ENCODE measurements at places on chromosomes 3 and 15. TPM values are rescaled to one million over a fixed set of nuclear protein-coding genes. Genes with fewer than 3 reads are reported as not detected.
A peak's percentile ranks its signal among the peaks of the same experiment; 100 is the strongest.

DNA sequence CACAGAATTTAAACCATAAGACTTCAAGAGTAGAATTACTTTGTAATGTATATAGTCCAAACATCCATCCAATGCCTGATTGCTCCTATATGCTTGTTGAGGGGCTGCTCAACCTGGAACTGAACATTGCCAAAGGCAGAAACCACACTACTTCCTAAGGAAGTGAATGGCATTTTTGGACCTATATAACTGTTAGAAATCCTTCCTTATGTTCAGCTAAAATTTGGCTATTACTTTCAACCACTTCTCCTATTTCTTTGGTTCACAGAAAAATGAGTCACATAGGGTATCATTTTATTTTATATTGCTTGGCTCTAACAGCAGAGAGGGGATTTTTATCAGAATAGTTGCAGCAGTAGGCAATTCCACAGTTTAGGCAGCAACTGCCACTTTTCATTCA, 342.1 kb downstream of the SLC9A9 start:
- DNase-seq: no peak

DNA sequence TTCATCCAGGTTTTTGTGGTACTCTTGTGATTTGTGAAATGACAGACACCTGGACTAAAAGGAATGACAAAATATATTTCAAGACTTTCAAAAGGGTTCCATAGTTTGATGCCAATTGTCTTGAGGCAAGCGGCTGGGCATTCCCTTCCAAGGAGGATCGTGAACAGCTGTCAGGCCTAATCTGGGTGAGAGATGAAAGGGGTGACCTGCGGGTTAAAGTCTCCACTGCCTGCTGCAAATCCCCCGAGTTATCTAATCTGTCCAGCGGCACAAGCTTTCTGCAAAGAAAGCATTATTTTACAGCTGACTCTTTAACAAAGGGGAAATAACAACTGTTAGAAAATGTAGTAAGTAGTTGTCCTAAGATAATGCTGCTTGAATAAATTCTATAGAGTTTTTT, 128.7 kb upstream of the MB21D2 start:
- no peak for DNase-seq

GRCh38 chr15:34855893-34856292, 60.5 kb upstream of the ACTC1 start:
- no peak for DNase-seq

Gene IGSF10
- not detected for total RNA-seq

Gene DIS3L
- total RNA-seq: 7.7 TPM

- DNase-seq: no peak
These were observed 20.0 kb upstream of the TRIM71 start for GRCh38 chr3:32797776-32798175.

DNA sequence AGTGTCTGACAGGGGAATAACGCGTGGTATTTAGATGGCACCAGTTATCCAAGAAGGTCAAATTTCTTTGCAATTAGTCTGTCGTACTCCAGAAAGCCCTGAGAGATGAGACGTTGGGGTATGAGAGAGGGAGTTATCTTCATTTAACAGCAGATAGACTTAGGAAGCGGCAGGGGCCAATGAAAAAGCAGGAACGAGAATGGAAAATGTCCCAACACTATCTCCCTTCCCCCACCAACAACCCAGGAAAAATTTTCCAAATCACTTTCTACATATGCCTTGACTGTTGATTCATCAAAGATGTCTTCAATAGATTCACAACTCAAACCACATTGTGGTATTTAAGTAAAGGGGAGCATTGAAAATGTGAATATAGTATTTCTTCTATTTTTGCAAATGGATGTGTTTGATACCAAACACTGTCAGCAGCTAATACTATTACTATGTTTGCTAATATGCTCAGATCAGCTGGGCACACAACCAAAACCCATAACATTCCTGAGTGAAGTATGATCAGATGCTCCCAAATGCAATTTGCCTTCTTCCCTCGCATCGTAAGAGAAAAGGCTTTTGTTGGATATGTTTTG, 13.3 kb upstream of the GREM1 start:
- DNase-seq: no peak

Gene TP63
- 0.13 TPM for total RNA-seq

GRCh38 chr3:189393598-189393997, 221.8 kb downstream of the TPRG1 start:
- DNase-seq: no peak

Gene COMMD4
- total RNA-seq: 119 TPM

- DNase-seq: no peak
These were observed 57.0 kb upstream of the GPR149 start for GRCh38 chr3:154486949-154487348.

- DNase-seq: no peak
These were observed 91.9 kb upstream of the THBS1 start for GRCh38 chr15:39488961-39489360.

DNA sequence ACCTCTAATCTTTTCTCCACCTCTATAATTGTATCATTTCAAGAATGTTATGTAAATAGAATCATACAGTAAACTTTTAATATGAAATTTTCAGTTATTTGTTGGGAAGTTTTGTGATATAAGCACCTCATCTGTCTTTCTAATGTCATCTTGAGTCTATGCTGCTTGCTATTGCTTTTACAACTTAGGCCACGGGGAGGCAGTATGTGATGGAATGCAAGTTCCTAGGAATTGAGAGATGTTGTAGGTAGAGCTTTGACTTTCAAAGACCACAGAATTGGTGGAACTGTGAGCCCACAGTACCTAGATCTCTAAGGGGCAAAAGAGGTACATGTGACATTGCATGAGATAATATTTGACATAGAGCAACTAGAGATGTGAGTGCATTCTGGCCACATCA, 328.3 kb downstream of the MFSD1 start:
- no peak for DNase-seq

Gene SLC28A2
- not detected for total RNA-seq

DNA sequence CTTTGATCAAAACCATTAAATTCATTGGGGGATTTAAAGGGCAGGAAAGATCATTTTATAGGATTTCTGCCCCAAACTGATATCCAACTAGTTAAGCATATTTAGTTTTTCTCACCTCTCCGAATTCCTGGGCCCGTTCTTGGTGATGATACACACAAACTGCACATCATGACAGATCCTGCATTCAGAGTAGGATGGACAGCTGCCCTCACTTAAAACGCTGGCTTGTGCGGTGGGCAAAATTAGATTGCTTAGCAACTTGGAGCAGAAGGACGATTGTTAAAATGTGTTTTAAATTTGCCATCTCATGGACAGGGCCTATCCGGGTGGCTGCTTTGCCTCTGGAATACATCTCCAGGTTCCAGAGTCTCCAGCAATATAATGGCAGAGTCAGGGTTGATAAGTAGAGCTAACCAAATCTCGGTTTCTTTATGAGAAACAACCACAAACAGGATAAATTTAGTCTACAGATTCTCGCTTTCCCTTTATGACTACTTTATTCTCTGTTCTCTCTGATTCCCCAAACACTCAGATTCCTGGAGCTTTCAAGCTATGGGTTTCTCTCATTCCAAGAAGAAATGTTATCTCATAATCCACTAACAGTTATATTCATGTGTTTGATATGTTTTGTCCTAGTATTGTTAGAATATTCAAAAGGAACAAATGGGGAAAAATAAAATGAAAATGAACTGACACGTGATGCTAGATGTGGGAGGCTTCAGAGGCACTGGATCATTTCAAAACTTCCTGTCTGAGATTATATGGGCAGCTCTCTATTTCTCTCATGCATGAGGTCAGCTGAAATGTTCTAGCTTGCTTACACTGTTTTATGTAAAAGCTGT, 1014.1 kb upstream of the SEMA6D start:
- no peak for DNase-seq

- no peak for DNase-seq
These were observed 783.3 kb upstream of the ARRDC4 start for GRCh38 chr15:97177151-97177577.

DNA sequence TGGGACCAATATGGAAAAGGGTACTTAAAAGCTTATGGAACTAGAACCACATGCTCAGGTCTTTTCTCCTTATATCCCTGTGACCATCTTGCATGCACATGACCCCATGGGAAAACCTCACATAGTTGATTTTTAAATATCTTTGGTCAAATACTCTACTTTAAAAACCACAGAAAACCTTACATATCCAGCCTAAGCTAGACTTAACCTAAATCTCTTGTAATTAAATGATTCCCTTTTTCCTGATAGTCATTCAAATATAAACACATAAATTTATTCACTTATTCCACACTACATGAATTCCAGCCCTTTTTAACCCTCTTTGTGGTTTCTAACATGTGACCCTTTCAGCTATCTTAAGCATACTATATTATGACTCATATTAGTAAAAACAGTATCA, 46.8 kb downstream of the DNAJC13 start:
- DNase-seq: no peak

DNA sequence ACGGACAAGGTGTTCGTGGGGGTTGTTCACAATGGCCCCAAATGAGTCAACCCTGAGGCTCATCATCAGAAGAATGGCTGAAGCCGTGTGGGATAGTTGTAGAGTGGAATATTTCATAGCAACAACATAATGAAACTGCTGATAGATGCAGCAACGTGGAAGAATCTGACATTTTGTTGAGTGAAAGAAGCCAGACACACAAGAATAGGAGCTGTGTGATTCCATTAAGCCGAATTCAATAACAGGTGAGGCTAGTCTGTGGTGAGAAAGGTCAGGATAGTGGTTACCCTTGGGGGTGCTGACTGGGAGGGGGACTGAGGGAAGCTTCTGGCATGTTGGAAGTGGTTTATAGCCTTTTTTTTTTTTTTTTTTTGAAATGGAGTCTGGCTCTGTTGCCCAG, 144.0 kb downstream of the SMAD6 start:
- no peak for DNase-seq

DNA sequence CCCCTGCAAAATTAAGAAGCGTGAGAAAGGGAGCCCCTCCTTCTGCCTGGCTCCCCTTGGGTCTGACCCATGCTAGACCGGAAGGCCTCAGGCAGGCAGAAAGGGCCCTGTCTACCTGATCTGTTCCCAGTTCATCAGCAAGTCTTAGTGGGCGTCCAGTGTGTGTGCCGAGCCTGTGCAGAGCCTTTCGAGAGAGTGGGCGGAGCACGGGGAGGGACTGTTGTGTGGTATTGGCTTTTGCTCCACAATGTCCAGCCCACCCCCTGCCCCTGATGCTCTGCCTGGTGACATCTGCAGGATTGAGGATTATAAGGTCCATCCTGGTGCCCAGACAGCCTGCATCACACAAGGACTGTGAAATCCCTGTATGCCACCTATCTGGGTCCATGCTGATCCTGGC, 82.9 kb downstream of the CHDH start:
- no peak for DNase-seq

GRCh38 chr3:122902326-122902725, 107.5 kb downstream of the SLC49A4 start:
- no peak for DNase-seq

- DNase-seq: no peak
These were observed 187.8 kb downstream of the TLE3 start for GRCh38 chr15:69909719-69910444.

GRCh38 chr3:8341821-8342247, 159.8 kb upstream of the LMCD1 start:
- DNase-seq: no peak

DNA sequence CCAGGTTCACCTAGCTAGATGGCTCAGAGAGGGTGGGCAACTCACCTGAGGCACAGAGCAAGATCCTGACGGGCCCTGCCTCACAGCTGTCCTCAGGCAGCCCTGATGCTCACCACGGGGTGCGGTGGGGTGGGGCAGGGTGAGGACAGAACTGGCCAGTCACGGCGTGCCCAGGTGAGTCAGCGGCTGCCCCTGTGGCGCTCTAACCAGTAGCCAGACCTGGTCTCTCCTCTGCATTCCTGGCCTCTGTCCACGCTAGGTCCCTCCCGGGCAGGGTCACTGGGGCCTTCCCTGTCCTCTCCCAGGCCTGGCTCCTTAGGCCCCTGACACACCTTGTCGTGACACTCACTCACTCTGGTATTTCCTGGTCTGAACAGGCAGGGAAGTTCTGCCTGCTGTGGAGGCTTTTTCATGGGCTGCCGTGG, 901 bp downstream of the ALS2CL start:
- peak; percentile 47 for DNase-seq

DNA sequence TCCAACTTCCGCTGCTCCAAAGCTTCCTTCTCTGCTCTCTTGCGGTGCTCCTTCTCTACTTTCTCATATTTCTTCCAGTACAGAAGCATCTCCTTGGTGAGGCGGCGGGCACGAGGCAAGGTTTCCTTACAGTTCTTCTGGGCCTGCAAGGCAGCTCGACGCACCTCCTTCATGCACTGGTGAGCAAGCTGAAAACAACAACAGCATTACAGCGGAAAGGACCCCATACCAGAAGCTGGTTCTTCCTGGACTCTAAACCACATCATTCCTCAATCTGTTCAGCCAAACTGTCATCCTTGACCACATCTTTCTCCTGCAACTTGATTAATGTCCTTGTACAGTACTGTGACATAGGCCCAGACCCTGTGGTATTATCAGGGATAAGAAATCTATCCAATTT, 36.4 kb downstream of the INO80 start:
- DNase-seq: peak; percentile 9

DNA sequence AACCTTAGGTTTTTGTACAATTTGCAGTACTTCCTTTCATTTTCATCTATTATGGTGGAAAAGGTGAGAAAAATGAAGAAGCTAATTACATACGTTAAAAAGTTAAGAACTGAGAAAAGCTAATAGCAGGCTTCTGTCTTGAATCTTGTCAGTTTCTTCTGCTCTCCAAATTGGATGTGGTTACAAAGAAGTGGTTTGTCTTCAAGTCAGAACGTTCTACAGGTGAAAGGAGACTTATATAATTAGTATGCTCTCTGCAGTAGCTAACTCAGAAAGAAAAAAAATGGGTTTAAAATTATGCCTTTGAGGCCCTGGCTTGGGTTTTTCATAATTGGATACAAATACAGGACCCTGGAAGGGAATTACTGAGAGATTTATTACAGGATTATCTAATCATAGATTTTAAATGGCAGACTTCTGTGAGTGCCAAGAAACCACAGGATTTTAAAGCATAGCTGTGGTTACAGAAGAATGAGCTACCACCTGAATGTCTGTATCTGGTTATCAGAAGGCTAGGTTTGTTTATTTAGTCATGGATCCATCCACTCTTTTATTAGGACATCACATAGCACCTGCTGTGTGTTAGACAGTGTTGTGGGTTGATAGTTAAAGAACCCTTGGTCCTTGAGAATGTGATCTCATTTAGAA, 528.1 kb upstream of the MCTP2 start:
- DNase-seq: no peak

DNA sequence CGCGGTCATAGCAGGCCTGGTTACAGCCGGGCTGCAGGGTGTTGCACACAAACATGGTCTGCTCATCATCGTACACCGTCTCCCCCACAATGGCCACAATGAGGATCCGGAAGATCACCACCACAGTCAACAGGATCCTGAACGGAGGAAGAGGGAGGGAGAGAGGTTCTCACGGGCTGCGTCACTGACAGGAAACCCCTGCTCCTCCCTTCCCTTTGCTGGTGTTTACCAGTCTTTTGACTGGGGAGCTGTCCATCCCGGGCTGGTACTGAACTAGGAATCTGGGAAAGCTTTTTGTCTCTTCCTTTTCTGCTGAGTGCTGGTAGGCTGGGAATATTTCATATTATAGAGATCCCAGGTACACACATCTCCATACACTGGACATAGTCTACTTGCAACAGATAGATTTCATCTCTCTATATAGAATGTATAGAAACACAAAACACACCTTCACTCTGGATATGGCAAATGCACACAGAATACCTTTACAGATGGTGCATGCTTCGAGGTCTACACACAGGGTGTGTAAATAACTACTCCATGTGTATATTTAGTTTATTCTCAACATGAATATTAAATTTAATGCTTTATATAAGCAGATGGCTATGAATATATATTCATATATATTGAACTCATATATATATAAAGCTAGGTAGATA, 1.4 kb downstream of the GJD2 start:
- peak; percentile 9 for DNase-seq

Gene SCAMP5
- total RNA-seq: 13.9 TPM

- DNase-seq: no peak
These were observed 34.9 kb upstream of the ITGA11 start for GRCh38 chr15:68466876-68467275.

Gene GPR62
- total RNA-seq: not detected
